Heart right ventricle (tissue), 16 donors: ENCODE measurements at places on chromosomes 13 and 19. TPM values are rescaled to one million over a fixed set of nuclear protein-coding genes. Genes with fewer than 3 reads are reported as not detected.

MAN2B1 gene
- total RNA-seq, result 50.3 TPM

ZNF837 gene
- total RNA-seq, result 0.61 TPM

ZNF382 gene
- total RNA-seq, result 19.2 TPM

COPE gene
- 136 TPM for total RNA-seq

YJU2 gene
- 10.3 TPM for total RNA-seq

- no peak for DNase-seq
These were observed 1.5 kb downstream of the CD22 start for GRCh38 chr19:35330475-35330874.

DNA sequence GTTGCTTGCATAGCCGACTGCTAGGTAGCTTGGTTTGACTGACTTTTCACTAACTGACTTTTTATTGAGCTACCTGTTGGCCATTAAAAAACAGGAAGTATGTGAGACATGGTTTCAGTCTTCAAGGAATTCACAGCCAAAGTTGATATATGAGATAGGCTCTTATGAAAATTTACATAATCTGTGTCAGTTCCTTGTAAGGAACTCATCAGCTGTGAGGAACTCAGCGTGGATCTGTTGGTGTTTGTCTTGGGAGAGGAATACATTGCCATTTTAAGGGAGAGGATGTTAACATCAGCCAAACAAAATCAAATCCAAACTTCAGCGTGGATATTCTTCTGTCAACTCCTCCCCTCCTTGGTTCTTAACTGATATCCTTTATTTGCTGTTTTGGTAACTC lies 2.0 kb downstream of the RNF113B start:
- DNase-seq, result no peak

DNA sequence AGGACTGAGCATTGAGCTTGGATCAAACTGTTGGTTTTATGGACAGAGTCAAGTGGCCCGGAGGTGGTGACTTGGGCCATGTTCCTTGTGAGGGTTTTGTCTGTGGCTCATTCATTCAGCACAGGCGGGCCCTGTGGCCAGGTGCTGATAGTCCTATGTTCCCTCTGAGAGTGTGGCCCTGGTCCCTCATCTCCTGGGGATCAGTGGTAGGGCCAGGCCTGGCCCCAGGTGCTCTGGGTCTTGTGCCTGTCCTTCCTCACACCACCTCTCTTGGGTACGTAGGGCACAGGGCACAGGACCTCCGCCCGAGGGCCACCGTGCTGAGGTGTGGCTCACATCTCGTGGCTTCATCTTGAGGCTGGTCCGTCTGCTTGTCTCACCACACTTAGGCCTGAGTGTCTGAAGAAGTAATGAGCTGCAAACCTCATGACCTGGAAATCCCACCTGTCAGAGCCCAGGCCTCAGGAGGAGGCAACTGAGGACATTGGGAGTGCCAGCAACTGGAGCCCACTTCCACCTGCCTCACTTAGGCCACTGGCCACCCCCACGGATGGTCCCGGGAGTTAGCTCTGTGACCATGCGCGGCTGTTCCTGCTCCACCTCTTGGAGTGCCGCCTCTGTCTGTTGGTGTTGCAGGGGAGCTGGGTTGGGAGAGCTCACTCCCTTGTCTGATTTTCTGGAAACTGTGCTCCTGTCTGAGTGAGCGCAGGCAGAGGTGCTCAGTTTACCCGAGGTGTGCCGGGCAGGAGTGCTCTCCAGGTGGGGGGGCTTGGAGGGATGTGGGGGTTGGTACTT lies 53.4 kb downstream of the KDM4B start:
- no peak for DNase-seq

DNA sequence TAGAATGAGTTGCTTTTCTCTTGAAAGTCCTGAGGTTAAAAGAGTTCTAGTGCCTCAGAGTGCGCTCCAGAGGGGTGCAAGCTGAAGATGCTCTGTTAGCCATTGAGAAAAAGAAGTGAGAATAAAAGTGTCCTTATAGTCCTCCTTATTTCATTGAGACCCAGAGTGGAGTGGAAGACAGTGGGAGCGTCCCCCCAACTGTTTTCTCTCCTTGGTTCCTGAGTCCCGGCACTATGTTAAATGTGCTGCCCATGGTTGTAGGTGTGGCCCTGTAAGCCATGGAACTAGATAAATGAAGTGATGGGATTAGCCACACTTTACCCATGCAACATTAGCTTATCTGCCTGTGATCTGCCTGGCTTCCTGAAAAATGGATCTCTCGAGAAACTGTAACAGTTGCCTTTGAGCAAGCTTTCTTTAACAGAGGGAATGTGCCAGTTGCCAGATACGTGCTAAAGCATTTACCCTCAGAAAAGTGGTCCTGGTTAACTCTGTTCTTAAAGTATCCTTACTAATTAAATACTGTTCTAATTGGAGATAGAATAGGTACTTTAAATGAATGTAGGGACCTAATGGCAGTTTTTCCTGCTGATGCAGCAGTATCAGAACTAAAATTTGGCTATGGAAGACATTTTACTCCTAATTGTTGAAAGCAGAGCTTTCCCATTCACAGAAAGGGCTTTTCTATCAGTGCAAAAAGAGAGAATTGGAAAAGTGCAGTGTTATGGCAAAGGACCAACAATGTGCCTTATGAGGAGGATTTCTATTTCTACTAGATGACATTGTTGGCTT lies 21.4 kb upstream of the PSG9 start:
- no peak for DNase-seq

- DNase-seq, result no peak
These were observed 11.7 kb downstream of the SKA3 start for GRCh38 chr13:21164631-21165030.

- no peak for DNase-seq
These were observed 40.6 kb downstream of the SUGP2 start for GRCh38 chr19:18992696-18993095.

- DNase-seq, result no peak
These were observed 925.9 kb upstream of the SLITRK6 start for GRCh38 chr13:86725105-86725504.

GRCh38 chr19:6773323-6773931 lies 919 bp downstream of the VAV1 start:
- peak; percentile 38 for DNase-seq

GRCh38 chr13:111482126-111482525 lies 161.7 kb downstream of the TEX29 start:
- no peak for DNase-seq

- DNase-seq, result no peak
These were observed 20.4 kb upstream of the DCUN1D2 start for GRCh38 chr13:113510871-113511270.

DNA sequence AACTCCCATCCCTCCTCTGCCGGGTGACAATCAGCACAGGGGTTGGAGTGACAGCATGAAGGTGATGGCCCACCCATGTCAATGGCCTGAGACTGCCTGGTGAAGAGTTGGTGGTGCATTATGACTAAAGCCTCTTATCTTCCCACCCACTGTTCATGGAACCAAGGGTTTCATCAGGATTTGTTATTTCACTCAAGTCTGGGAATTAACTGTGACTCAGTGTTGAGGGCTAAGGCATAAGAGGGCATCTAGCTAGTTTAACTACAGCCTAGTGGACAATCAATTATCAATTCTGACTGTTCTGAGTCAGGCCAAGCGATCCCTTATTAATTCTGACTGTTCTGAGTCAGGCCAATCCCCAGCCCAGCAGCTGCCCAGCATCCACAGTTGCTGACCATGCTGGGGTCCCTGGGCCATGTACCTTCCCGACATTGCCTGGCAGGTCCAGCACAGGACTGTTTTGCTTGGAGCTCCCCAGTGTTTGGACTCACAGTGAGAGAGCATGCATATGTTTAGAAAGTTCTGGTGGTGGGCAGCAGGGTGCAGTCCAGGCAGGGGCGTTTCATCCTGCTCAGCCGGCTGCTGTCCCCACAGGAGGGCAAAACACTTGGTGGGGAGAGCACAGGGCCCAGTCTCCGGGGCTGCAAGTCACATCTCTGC lies 65.5 kb downstream of the RASL11A start:
- no peak for DNase-seq

DNA sequence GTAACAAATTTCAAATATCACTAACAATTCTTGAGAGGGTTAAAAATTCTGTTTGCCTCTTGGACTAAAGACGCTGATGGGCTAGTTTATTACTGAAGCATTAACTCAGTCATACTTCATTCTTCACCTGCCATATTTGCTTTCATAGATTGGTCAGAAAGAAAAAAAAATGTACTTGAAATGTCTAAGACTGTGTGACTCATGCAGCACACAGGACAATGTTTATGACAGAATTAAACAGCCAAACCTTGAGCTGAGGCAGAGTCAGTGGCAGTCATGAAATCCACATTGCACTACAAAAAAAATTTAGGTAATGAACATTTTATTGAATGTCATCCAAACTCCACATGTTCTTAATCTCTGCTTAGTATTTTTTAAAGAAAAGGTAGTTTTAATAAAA lies 135.6 kb downstream of the PRR20E start:
- DNase-seq, result no peak

- DNase-seq, result no peak
These were observed 20.3 kb downstream of the FLT1 start for GRCh38 chr13:28474491-28475134.

- DNase-seq, result no peak
These were observed 453 bp upstream of the PDCD2L start for GRCh38 chr19:34403784-34404108.

GRCh38 chr19:46614114-46614722 lies 10.7 kb downstream of the PTGIR start:
- peak; percentile 86 for DNase-seq

GRCh38 chr13:88592105-88592504 lies 920.9 kb downstream of the SLITRK5 start:
- DNase-seq, result no peak

- no peak for DNase-seq
These were observed 34.5 kb downstream of the SLC6A16 start for GRCh38 chr19:49290517-49290916.

DNA sequence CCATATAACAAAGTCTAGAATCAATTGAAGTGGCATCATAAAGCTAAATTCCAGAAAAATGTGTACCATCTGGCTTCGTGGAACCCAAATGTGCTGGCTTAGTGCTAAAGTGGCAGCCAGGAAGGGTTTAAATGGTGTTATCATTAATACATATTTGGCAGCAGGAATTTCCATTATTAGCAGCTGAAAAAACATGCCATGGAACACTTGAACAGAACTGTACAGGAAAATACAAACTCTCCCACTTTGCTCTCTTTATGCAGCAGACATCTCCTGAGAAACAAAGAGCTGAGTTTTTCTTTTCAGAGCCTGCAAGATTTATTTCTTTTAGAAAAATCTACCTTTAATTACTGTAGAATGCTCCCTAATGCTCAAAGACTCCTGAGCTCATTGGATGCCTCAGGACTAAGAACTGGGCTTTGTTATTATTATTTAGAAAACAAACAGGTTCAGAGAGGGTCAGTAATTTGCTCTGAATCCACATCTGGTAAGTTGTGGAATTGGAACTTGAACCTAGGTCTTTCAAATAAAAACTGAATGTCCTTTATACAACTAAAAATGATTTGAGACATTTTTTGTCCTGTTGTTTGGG lies 179.0 kb downstream of the LACC1 start:
- DNase-seq, result no peak

DNA sequence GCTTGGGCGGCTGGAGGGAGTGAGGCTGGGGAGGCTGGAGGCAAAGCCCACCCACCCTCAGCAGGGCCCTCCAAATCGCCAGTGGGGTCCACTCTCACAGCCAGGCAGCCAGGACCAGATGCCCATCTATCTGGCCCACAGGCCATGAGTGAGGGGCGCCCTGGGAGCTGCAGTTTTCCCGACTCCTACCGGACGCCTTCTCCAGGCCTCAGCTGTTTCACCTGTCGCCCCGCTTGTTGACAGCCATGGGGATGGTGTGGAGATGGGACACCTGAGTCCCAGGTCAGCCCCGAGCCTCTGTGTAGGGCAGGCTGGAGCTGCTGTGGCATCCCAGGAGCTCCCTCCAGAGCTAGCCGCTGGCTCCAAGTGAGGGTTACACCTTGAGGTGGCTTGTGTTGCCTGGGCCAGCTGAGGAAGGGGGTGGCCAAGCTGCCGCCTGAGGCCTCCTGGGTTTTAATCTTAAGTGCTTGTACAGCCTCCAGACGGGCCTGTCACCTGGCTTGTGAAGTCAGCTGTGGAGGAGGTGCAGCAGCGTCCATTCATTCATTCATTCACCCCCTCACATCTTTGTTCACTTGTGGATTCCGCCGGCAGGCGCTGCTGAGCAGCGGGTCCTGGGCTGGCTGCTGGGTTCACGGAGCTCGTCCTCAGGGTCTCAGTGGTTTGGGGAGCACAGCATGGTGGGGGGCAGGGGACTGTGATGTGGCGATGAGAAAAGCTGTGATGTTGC lies 52.0 kb downstream of the COMP start:
- DNase-seq, result no peak

DNA sequence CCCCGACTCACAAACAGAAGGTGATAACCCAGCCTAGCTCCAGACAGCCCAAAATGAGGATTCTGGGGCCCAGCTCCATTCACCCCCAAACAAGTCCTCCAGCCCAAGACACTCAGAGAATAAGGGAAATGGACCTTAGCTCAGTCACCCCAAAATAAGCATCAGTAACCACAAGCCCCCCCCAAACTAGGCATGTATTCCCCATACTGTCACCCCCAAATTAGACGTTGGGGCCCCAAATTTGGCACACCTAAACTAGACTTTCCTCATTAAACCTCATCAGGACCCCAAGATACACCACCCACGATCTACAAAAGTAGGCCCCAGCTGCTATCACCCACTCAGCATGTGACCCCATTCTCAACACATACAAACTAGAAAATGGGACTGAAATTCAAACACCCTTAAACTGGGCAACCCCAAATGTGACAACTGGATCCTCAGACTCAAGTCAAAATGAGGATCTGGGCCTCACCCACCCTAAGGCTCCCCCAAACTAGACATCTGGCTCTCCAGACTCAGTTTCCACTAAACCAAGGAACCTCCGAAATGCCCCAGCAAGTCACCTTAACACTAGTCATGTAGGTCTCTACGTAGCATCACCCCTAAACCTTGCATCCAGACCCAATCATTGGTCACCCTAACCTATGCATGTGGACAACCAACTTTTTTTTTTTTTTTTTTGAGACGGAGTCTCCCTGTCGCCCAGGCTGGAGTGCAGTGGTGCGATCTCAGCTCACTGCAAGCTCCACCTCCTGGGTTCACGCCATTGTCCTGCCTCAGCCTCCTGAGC lies 13.4 kb upstream of the ERFL start:
- no peak for DNase-seq

DNA sequence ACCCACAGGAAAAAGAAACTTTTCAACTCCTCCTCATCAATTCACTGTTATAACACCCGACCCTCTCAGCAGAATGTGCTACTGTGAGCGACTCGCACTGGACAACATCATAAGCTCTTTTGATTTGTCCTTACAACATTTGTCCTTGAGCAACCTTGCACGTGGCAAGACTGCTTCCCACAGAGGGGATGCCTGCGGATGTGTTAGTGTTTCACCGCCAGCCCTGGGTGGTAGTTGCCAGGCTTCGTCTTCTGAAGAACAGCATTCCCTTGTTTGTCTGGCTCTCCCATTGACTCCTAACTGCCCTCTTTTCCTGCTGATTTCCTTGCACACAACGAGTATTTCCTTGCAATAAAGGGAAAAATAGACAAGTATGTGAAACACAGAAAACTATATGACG lies 111.4 kb upstream of the SLC7A1 start:
- DNase-seq, result no peak

DNA sequence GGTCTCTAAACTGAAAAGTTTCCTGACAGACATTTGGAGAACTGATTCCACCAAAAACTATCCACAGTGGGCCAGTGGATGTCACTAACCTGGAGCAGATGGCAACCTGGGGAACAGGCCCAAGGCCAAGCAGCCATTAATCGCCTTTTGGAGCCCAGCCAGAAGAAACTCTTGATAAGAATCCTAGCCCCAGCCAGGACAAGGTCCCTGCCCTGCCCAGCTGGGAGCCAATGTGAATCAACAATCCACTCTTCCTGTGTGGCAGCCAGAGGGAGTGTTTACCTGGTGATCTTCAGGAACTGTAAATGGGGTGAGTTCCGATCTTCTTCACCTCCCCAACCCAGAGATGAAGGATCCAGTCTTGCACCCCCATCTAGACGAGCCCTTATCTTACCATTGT lies 14.5 kb upstream of the IGSF23 start:
- no peak for DNase-seq
